NCI-H446 treated with DMSO at 0.1 percent for 48 hours (cell line): ENCODE measurements at places on chromosomes 3 and 15.

- DNase-seq, result no peak
These were observed 635.0 kb downstream of the ZIC1 start for GRCh38 chr3:148044151-148044550.

GRCh38 chr3:121896823-121897222 is 2.6 kb downstream of the SLC15A2 start:
- DNase-seq, result no peak

DNA sequence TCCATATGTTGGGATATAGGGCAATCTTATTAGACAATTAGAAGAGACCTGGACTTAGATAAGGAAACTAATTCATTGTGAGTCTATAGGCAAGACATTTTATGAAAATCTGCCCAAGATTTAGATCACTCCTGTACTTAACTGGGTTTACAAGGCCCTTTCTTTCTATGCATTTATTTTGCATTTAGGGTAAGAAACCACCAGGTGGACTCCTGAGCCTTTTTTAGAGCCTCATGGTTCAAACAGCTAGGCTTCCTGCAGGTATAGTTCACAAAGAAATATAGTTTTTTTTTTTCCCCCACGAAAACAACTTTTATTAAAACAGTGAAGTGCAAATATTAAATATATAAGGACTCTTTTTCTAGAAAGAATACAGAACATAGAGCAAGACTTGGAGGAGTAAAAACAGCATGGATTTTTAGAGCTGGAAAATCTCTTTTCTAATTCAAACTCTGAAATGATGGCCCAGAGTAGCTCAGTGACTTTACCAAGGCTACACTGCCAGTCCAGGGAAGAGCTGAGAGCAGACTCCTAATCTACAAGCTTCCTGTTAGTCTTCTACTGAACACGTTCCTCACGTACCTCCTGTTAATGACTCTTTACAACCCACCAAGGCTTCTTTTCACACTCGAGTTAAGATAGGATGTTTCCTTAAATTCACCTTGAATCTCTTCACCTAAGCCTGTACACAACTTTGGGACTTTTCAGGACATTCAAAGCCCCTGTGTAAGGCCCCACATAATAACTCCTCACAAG is 400.9 kb upstream of the ATP11B start:
- no peak for DNase-seq

DNA sequence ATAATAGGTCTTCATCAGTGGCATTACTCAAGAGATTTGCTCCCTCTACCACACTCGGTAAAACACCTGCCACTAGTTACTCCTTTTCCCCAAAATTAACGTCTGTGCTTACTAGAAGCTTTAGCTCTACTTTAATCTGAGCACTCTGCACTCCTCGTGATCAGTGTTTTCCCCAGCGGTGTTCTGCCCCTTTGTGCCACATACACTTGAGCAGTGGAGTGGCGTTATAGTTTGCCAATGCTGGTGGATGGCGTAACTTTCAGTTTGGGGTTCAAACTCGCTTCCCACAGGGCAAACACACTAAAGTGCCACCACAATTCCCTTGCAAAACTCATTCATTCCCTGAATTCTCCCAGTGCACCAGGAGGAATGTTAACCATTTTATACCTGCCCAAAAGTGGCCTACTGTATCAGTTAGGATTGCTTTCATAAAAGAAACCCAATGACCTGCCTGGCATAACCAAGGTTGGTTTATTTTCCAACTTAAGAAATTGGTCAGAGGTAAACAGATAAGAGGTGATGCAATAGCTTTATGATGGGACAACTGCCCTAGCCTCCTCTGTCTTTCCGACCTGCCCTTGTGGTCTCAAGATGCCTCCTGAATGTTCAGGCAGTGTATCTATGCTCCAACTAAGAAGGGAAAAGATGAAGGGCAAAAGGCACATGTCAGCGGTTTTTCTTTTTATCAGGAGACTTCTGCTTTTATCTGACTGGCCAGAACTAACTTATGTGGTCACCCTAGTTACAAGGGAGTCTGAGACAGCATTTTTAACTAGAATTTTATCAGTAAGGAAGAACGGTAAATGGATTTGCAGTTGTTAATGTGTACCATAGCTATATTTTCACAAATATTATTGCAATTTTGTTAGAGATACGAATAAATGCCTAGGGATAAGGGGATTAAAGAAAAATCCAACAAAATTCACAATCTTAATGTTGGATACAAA is 83.9 kb downstream of the FSIP1 start:
- DNase-seq, result no peak

- no peak for DNase-seq
These were observed 30.0 kb downstream of the NBEAL2 start for GRCh38 chr3:47009225-47010110.

DNA sequence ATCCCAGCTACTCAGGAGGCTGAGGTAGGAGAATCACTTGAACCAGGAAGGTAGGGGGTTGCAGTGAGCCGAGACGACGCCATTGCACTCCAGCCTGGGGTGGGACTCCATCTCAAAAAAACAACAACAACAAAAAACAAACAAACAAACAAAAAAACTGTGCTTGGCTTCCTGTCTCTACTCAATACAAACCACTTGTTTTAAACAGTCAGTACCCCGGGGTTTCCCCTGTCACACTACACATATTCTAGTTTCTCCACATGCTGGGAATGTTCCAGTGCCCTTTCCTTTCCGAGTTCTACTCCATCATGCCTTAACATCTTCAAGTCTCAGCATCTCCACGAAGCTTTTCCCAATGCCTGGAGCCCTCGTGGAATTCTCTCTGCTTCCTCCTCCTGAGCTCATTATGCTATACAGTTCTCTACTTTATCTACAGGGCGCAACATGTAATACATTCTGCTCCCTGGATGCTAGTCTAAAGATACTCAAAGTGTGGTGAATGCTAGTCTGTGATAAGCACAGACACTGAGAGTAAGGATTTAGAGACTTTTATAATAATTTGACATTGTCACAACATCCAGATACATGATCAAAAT is 7.8 kb downstream of the EMC3 start:
- no peak for DNase-seq

DNA sequence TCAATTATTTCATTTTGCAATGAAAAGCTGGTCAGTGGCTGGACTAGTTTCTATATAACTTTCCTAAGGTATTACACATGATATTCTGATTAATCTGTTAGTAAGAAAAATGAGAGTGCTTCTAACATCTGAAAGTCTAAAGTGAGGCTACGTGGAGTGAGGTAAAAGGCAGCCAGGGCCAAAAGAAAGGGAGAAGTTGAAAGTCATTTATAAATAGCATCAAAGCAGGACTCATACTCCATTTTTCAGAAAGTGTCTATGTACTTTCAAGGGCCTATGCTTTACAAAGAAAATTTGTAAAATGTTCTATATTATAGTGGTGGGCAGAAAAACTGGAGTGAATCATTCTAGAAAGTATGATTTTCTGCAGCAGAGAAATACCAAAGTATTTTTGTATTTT is 80.0 kb downstream of the CSNK1G1 start:
- no peak for DNase-seq

DNA sequence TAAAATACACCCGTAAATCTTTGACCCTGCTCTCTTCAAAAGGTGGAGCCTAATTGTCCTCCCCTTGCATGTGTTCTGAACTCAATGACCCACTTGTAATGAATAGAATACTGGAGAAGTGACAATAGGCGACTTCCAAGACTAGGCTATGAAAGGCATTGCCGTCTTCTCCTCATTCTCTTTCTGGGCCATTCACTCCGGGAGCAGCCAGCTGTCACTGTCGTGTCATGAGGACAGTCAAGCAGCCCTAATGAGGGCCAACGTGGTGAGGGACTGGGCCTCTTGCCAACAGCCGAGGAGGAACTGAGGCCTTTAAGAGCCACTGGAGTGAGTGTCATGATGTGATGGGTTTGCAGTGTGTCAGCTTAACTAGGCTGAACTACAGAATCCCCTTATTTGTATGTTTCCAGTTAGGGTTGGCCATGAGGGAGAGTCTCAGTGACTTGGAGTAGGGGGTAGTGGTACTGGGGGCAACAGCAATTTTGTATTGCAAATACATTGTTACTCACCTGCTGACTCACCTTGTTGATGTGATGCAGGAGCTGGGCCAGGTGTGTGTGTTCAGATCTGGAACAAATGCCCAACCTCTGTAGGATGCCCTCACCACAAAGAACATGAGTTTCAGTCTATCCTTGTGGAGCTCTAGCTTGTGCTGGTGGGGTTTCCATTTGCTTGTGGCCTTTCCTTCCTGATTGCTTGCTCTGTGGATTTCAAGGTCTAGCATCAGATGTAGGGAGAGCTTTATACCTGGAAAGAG is 188.5 kb upstream of the PROK2 start:
- no peak for DNase-seq

DNA sequence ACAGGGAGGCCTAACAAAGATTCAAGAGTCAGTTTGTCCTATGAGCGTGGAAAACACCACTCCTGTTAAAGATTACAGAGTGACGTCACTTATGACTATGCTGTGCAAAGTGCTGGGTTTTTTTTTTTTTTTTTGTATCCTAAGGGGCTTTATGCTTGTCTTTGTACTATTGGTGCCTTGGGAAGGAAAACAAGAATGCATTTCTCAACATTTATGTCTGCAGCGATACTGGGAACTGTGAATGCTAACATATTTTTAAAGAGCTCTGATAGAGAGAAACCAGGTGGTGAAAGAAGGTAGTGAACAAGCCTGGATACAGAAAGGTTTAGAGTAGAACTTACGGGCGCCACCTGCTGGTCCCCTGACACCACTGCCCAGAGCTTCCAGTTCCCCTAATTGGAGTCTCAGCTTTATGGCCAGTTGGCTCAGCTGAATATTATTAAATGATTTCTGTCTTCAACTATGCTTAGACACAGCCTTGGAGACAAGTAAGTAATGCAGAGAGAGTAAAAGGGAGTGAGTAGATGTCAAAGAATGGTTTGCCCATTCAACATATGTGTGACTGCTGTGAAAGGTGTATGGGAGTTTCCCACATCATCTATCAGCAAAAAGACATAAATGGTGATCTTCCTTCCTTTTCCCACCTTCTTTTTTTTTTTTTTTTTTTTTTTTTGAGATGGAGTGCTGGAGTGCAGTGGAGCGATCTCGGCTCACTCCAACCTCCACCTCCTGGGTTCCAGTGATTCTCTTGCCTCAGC is 807.9 kb upstream of the CFAP20DC start:
- peak; percentile 12 for DNase-seq

- DNase-seq, result no peak
These were observed 208.5 kb downstream of the LPP start for GRCh38 chr3:188362405-188362831.

DNA sequence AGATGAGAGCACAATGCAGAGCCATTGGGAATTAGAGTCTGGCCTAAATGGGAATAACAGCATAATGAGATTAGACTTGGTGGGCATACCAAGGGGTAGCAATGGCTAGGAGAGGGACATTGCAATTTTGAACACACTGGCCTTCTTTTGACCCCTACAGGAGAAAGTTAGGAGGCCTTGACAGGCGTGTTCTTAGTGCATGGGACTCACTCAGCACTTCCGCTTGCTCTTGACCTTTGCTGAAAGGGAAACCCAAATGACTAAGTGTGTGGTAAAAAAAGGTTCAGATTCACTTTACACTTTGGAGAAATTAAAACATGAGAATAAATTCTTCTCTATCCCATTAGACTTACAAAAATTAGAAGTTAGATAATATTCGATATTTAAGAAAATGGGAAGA is 317.4 kb downstream of the DIPK2A start:
- no peak for DNase-seq

DNA sequence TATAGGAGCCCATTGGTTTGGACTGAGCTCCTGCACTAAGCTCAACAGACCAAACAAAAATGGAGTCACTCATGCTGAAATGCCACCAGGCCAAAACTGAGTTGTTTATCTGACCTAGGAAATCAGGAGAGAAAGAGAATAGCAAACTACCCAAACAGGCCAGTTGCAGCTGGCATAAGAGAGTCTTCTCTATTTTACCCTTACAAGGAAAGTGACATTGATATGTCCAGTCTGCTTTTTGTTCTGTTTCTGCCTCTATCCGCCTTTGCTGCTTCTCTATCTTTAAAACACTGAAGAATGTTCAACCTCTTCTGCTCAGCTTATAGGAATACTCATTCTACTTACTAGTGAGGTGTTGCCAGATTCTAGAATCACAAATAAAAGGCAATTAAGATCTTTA is 95.1 kb downstream of the ATP1B3 start:
- no peak for DNase-seq
